ENCODE measurements at places on chromosomes 11 and 22.

DNA sequence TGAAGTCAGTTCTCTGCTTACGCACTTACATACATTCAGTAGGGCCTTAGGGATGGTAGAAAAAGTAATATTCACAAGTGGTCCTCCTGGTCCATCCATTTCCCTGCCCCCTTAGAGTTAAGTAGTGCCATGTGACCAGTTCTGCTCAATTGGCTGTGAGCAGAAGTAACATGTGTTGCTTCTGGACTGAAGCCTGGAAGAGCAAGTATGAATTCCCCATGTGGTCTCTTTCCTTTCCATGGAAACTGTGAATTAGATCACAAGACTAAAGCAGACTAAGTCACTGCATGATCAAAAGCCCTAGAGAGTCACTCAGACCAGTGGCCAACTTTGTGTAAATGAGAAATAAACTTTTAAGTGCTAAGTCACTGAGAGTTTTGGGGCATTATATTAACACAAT, 341.7 kb upstream of the CADM1 start:
- peak; percentile 74 for DNase-seq

DNA sequence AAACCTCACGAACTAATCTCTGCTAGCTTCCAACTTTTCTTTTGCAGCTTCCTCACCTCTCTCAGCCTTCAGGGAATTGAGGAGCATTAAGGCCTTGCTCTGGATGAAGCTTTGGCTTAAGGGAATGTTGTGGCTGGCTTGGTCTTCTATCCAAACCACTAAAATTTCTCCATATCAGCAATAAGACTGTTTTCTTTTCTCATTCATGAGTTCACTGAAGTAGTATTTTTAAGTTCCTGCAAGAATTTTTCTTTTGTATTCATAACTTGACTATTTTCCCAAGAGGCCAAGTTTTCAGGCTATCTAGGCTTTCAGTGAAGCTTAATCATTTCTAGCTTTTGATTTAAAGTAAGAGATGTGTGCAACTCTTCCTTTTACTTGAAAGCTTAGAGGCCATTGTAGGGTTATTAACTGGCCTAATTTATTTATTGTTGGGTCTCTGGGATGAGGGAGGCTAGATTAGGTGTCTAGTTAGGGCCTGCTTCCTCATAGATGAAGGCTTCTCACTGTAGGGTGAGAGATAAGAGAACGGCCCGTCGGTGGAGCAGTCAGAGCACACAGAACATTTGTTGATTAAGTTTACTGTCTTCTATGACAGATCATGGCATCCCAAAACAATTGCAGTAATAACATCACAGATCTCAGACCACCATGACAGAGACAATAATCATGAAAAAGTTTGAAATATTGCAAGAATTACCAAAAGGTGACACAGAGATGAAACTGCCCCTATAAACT, 33.2 kb downstream of the CSF2RB start:
- DNase-seq = no peak

DNA sequence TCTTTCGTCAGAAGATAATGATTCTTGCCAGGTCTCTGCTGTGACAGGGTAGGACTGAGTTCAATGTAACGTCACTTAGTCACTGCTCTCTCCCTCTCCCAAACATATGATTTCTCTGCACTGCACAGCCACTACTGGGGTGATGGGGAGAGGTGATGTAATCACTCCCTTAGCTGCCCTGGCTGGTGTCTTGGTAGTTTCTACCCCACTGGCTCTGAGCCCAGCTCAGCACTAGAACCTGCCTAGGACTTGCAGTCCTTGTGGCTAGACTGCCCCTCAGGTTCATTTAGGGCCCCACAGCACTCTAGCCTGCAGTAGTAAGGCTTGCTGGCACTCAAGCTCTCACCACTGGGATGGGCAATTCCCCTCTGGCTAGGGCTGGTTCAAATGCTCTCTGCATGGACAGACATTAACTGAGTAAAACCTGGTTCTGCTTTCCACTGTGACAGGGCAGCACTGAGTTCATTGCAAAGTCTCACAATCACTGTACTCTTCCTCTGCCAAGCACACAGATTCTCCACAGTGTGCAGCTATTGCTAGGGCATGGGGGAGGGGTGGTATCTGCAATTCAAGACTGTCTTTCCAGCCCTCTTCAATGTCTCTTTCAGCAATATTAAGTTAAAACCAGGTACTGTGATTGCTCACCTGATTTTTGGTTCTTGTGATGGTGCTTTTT, 571.4 kb upstream of the FAT3 start:
- peak; percentile 16 for DNase-seq

GRCh38 chr11:93741882-93742226, 382 bp downstream of the C11orf54 start:
- DNase-seq = no peak
